NCI-H1417 treated with DMSO at 0.1 percent for 48 hours (cell line): ENCODE measurements at places on chromosomes 11 and 22.

DNA sequence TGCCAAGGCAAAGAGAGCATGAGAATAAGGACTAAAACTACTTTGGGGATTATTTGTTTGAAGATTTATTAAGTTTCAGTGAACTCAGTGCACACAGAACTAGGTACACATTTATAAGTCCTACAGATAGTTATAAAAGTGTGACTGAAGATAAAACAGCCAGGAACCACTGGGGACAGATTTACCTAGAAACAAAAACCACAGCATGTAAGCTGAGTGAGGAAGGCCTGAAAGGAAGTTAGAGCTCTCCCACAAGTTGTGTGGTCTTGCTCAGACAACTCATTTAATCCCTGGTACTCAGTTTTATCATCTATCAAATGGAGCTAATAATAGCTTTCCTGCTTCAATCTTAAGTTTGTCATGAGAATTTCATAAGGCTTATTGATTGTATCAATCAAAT lies 311.2 kb upstream of the FAT3 start:
- DNase-seq, result no peak

DNA sequence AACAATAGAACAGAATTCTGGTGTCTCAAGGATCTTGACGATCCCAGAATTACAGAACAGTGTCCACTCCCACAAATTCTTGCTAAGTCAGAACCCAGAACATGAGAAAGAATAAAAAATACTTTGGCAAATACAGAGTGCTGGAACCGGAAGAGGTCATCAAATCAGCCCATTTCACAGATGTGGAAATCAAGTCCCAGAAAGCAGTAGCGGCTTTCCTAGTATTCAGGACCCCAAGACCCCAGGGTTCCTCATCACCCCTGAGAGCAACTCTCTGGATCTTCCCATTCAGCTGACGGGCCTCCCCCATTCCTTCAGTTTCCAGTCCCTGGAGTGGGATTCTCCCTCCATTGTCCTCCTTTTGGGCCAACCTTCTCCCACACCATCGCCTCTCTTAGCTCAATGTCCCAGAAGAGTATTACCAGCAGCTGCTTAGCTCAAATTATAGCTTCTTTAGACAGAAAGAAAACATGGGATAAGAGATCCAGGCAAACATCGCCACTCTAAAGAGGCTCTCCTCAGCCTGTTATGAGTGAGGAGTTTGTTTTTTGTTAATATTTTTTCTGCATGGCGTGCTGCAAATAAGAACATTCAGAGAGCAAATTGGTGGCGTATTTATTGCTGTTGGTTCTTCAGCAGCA lies 268.3 kb downstream of the MN1 start:
- no peak for DNase-seq

- no peak for DNase-seq
These were observed 10.2 kb downstream of the RAB38 start for GRCh38 chr11:88164806-88165585.

- no peak for DNase-seq
These were observed 32.0 kb downstream of the SPECC1L start for GRCh38 chr22:24302591-24302990.

- no peak for DNase-seq
These were observed 103.7 kb downstream of the DSCAML1 start for GRCh38 chr11:117693344-117693743.

DNA sequence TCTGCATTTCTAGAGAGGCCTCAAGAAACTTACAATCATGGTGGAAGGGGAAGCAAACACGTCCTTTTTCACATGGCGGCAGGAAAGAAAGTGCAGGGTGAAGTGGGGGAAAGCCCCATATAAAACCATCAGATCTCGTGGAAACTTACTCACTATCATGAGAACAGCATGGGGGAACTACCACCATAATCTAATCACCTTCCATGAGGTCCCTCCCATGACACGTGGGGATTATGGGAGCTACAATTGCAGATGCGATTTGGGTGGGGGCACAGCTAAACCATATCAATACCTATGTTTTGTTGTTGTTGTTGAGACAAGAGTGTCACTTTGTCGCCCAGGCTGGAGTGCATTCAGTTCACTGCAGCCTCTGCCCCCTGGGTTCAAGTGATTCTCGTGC lies 29.9 kb downstream of the SFI1 start:
- no peak for DNase-seq

DNA sequence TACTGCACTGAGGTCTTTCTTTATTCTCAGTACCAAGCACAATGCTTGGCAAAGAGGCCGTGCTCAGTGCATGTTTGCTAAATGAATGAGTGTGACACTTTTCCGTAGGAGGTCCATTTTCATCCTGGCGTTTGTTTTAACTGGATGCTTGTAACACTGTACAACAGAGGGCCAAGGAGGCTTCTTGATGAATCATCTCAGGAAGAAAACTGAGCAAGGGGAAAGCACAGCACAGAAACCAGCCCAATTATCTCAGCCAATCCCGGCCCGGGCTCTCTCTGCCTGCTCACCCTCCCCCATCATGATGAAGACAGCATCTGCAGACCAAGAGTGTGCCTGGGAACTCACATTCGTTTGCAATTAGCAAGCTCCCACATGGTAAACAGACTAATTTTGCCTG lies 570.3 kb downstream of the OPCML start:
- no peak for DNase-seq

GRCh38 chr11:118313242-118313641 lies 8.7 kb downstream of the CD3E start:
- no peak for DNase-seq

GRCh38 chr11:44256673-44257291 lies 53.2 kb downstream of the ALX4 start:
- no peak for DNase-seq

- DNase-seq, result no peak
These were observed 15.2 kb downstream of the TMPRSS5 start for GRCh38 chr11:113690619-113691569.

DNA sequence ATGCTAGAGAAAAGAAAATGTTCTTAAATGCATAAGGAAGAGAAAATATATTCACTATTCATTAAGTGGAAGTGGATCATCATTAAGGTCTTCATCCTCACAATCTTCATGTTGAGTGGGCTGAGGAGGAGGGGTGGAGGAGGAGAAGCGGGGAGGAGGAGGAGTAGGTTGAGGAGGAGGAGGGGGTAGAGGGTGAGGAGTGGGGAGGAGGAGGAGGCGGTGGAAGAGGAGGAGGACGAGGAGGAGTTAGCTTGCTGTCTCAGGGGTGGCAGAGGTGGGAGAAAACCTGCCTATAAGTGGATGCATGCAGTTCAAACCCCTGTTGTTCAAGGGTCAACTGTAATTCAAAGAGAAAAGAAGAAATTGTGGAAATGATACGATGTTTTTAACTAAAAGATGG lies 71.6 kb downstream of the MYEOV start:
- no peak for DNase-seq

DNA sequence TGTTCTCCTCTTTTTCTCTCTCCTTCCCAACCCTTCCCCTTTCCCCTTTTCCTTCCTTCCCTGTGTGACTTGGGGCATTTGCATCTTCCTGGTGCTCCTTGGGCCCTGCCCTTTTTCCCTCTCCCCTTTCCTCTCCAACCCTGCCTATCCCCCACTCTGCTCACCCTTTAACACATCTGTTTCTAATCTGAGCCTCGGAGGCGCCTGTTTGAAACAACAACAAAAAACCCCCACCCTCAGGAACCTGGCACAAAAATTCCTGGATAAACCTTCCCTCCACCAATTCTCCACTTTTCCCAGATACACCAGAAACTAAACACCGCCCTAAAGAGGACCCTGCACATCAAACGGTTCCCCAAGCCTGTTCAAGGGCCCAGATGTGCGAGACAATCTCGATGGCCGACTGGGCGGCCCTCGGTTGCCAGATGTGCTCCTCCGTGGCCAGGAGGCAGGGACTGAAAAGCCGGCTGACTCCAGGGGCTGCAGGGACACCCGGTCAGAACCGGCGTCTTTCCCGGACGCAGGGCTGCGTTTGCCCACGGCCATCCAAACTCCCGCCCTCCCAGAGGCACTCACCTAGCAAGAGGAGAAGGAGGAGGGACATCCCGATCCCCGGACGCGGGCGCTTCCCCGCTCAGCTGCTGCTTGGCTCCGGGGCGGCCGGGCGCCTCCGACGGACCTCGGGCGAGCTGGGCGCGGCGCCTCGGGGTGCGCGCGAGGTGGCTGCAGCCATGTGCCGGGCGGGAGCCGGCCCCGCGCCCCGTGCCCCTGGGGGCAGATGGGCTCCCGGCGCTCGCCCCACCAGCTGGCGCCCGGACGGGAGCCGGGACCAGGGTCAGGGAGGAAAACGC lies 486 bp downstream of the CLMP start:
- no peak for DNase-seq

GRCh38 chr22:30234786-30235470 lies 11.6 kb downstream of the LIF start:
- no peak for DNase-seq

- DNase-seq, result no peak
These were observed 3.1 kb downstream of the HYLS1 start for GRCh38 chr11:125890447-125891100.

DNA sequence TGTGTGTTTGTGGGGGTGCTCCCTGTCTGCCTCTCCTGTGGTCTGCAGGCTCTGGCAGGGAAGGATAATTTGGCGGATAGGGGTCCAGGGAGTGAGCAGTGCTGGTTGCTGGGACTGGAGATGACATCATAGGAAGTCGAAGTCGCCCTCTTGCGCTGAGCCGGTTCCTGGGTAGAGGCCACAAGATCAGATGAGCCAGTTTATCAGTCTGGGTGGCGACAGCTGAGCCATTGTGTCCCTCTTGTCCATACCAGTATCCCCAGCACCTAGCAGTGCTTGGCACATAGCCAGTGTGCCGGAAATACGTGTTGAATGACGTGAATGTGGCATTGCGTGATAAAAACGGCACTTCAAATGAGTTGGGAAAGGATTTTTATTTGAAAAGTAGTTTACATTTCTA lies 9.8 kb downstream of the APOL5 start:
- DNase-seq, result no peak

GRCh38 chr11:115506954-115507675 lies 2.9 kb upstream of the CADM1 start:
- DNase-seq, result no peak

GRCh38 chr22:30969532-30970355 lies 679 bp downstream of the TUG1 start:
- DNase-seq, result no peak

DNA sequence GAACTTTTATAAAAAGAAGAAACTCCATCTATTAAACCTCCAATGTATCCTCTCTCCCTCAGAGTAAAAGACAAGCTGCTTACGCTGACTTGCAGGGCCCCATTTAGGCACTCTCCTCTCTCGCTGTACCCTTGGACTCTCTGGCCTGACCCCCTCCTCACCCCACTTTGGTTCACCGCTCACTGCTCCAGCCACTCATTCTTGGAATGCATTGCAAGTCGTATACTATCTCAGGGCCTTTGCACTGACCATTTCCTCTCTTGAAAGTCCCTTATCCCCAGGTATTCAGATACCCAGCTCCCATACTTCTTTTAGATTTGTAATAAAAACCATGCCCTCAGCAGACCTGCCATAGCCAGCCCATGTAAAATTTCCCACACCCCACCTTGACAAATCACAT lies 139.6 kb downstream of the DBX1 start:
- no peak for DNase-seq

DNA sequence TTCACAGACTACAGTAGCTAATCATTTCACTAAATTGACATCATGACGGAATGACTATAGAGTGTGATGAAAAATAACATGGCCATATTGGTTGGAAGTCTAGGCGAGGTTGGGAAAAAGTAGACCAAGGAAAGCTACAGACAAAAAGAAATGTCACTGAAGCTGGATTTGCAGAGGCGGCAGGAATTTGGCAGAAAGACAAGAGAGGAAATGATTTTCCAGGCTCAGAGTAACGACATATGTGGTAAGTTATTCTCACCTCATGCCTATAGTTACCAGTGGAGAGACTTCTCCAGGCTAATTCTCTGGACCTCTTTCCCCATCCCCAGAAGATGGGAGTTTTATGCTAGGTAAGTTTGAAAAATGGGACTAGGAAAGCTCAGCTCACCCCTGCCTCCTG lies 1005.8 kb upstream of the CCDC90B start:
- no peak for DNase-seq

- peak; percentile 34 for DNase-seq
These were observed 35.1 kb downstream of the MMP7 start for GRCh38 chr11:102495161-102496042.

DNA sequence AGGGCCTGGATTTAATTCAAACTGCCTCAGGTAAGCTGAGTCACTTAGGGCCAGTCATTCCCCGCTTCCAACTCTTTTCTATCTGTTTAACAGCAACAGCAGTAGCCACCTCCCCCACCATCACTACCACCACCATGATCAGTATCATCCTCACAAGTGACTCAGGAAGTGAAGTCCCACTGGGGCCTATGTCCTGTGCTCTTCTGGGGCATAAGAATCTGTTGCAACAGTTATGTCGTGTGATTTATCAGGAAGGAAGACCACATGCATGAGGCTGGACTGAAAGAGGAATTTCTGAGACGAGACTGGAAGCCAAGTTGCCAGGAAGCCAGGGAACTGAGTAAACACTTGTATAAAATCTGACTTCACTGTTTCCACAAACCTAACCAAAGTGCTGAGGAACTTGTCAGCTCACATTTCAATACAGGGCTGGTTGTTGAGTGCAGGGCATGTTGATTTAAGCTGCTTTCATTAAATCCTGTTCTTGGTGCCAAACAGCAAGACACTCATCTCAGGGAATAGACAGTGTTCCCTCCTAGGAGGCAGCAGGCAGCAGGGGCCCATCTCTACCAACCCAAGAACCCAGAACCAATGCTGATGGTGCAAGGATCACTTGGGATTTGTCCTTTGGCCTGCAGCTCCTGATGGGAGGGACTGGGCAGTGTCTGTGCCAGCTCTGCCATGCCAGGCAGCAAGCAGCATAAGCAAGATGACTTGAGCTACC lies 226.7 kb upstream of the NARS2 start:
- no peak for DNase-seq

DNA sequence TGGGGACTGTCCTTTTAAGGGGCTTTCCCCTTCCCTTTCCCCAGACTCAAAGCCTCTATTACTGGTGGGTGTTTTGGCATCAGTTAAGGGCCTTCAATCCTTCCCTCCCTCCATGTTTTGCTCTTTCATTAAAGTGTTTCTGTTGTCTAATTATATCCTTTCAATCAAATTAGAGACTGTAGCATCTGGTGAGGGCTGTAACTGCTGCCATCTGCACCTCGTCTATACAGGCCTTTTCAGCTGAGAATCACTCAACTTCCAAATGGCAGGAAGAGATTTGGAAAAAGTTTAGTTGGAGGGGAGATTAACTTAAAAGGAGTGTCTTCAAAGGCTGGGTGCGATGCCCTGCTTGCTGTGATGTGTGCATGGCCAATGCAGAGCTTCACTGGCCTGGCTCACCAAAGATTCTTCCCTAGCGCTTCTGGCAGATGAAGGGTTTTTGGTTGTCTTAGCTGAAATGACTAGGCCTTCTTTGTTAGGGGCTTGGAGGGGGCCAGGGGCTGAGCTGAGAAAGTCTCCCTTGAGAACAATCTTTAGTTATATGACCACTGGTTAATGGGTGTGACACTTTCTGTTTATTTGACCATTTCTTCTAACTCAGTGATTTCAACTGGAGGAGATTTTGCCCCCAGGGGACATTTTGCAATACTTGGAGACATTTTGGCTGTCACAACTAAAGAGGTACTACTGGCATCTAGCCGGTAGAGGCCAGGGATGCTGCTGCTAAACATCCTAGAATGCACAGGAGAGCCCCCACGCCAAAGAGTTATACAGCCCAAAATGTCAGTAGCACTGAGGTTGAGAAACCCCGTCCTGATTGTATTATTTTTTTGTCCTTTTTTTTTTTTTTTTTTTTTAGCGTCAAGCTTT lies 7.5 kb downstream of the KREMEN1 start:
- no peak for DNase-seq

GRCh38 chr11:26331911-26332571 lies at the start of gene ANO3:
Gene ANO3 (plus strand): TSS chr11:26332130. CDS start chr11:26332276, 146 bp downstream.
- peak; percentile 9 for DNase-seq

GRCh38 chr11:78330361-78330760 lies 87.3 kb downstream of the GAB2 start:
- DNase-seq, result no peak

GRCh38 chr11:16191868-16192240 lies 164.5 kb downstream of the SOX6 start:
- DNase-seq, result no peak
